ENCODE measurements at places on chromosomes 1 and 21.

DNA sequence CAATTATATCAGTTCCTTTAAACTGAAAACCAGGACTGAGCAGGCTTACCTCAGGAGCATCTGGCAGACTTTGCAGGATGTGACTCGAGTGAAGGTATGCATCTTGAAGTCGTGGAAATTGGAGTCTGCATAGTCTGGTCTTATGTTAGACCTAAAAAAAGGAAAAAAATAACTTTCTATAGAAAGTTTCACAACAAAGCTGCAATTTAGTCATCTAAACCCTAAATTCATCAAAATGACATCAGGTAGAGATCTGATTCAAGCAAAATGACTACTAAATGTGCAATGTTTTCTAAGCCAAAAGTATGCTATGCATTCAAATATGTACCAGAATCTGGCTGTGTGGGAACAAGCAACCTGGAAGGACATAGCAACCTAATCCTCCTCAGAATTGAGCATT is 260.1 kb downstream of the VAV3 start:
- DNase-seq: no peak

DNA sequence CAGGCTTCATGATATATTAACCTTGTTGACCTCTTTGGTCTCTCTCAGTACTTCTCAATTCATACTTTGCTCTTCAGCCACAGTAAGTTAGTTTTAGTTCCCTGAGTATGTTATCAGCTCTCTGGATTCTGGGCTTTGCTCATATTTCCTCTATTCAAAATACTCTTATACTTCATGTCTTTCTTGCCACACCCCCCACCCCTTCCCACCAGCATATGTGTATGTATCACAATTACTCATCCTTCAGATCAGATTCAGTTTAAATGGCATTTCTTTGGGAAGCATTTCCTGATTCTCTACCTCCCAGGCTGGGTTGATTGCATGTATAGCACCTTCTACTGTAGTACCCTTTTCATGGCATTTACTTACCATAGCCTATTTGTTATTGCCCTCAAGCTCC is 28.3 kb downstream of the SLC30A7 start:
- no peak for DNase-seq

DNA sequence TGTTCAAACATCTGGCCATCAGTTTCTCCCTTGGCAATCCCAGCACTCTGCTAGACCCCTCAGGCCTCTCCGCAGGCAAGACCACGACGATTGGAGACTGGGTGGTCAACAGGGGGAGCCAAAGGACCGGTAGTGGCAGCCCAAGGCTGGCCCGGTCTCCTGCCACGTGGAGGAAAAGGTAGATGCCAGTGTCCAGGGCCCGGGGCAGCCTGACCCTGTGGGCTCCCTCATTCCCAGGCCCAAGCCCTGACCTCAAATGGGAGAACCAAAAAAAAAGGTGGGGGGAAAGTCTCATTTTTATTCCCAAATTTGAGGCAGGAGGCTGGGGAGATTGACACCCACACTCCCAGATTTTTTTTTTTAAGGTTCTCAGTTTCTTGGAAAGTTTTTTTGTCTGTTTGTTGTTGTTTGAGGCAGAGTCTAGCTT is 24.8 kb downstream of the S100A6 start:
- DNase-seq: peak; percentile 93

GRCh38 chr1:212620293-212620692 is 11.7 kb downstream of the ATF3 start:
- DNase-seq: no peak

DNA sequence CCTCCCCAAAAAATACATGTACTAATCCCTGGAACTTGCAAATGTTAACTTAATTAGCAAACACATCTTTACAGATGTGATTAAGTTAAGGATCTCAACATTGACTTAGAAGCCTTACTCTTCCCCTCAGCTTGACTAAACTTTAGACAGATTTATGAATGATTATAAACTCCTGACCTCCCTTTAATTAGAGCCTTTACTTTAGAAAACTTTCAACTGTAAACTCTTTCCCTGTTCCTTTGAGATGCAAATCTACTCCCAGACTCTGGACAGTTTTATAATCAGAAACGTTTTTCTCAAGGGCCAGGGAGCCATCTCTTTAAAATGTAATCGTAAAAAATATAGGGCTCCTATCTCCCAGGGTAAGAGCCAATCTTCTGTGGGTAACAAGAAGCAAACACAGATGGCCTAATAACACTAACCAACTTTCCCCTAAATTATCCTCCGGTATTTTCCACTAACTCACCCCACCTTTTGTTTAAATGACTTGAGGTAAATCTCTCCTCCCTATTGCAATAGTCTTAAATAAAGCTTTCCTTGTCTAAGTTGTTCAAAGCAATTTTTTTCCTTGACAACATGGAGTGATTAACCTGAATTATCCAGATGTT is 284.1 kb downstream of the BRINP3 start:
- DNase-seq: no peak

- peak; percentile 59 for DNase-seq
These were observed 554.1 kb upstream of the OLFM3 start for GRCh38 chr1:102550729-102551384.

GRCh38 chr21:39071623-39072214 is 111.5 kb downstream of the PSMG1 start:
- DNase-seq: no peak

GRCh38 chr1:78871249-78871648 is 135.3 kb downstream of the ADGRL4 start:
- DNase-seq: no peak

DNA sequence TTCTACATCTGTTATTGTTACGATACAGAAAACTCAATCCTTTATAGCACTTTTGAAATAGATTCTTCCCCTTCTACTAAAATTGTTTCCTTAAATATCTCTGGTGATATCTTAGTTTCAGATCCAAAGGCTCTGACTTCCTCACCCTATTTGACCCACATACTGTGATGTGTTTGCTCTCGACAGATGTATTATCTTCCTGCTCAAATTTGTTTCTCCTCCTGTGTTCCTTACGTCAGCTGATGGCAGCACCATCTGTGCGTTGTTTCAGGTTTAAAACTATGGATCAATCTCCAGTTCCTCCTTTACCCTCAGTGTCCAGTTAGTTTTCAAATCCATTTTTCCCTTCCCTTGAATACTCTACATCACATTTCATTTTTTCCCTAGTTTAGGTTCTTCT is 274.4 kb downstream of the RYR2 start:
- no peak for DNase-seq

- DNase-seq: no peak
These were observed at the start of gene NHLH1 for GRCh38 chr1:160366731-160367515. Gene NHLH1 (plus strand): TSS chr1:160367071. CDS start chr1:160370732, 3,661 bp downstream.

- peak; percentile 93 for DNase-seq
These were observed 42.3 kb upstream of the NFASC start for GRCh38 chr1:204828352-204828850.

GRCh38 chr1:234620272-234621126 is 10.5 kb upstream of the IRF2BP2 start:
- no peak for DNase-seq

- no peak for DNase-seq
These were observed 3.9 kb upstream of the SFN start for GRCh38 chr1:26858891-26859640.

- no peak for DNase-seq
These were observed 20.5 kb downstream of the MRPL39 start for GRCh38 chr21:25586791-25587190.

DNA sequence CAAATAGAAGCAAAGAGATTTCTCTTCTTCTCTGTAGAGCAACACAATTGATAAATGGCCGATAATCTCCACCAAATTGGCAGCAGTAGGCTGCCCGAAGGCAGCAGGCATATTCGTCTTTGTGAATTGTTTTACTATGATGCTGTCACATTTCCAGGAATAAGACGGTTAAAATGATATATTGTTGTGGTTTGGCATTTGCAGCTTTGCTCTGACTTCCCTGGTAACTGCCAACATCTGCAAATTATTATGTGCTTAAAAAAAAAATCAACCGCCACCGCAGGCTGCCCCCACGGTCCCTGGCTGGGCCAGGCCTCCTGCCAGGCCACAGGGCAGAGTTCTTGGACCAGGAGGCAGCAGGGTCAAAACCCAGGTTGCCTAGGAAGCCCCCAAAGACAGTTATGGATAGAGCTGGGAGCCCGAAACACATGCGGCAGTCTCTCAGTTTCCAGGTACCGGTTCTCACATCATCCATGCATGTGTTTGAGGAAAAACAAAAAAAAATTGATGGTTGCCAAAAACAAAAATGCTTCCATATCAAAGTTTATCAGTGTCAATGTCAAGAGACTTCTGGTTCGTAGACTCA is 179.3 kb downstream of the ETS2 start:
- DNase-seq: no peak

- no peak for DNase-seq
These were observed 9.7 kb upstream of the THEM4 start for GRCh38 chr1:151918819-151919610.

GRCh38 chr1:175167861-175168260 is 24.7 kb downstream of the KIAA0040 start:
- DNase-seq: no peak

GRCh38 chr1:177650947-177651346 is 318.9 kb downstream of the SEC16B start:
- DNase-seq: no peak

DNA sequence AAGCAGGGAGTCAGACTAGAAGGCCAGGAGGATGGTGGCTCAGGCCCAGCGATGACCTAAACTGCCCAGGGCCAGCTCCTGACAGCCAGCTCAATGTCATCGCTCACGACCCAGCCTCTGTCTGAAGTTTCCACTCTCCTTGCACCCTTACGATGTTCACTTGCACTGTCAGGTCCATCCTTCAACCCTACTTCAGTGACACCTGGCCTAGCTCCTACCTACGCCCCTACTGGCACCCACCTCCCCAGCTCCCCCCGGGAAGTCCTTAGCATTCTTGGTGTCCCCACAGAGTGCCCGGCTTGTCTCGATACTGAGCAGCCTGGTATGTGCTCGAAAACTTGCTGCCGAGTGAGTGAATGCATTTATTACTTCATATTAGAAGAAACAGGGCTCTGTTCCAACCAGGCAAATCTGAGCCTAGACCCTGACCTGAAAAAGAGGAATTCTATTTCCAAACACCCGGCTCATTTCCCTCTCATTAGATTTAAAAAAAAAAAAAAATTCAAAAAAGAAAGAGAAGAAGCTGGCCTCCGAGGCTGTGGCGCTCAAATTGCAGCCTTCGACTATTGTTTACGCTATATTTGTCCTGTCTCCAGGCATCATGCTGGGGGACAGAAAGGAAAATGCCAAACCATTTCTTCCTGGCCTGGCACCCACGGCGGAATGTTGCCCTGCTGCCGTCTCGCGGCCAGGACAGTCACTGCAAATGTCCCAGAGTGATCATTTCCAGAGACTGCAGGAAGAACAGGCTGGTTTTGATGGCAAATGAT is 29.8 kb upstream of the LRRC38 start:
- DNase-seq: no peak

- DNase-seq: no peak
These were observed 17.8 kb upstream of the PTGFR start for GRCh38 chr1:78472851-78473496.

GRCh38 chr1:85984636-85985035 is 171.9 kb downstream of the COL24A1 start:
- no peak for DNase-seq

- DNase-seq: no peak
These were observed 23.7 kb downstream of the ARHGEF16 start for GRCh38 chr1:3478187-3478586.

DNA sequence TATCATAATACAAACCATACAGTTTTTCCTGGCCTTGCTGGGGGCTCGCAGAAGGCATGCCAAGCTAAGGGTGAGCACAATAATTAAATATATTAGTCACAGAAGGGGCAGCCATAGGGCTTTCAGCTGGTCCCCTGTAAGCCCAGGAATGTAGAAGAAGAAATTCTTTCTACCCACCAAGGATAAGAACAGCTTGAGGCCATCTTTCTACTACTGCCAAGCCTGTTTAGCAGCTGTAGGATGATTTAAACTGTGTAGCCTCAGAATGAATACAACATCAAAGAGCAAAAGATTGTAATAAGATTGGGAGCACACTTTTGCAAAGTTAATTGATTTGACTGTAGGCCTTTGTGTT is 171.5 kb downstream of the LRRC7 start:
- DNase-seq: no peak

GRCh38 chr1:156198831-156199349 is 5.0 kb downstream of the SLC25A44 start:
- no peak for DNase-seq

DNA sequence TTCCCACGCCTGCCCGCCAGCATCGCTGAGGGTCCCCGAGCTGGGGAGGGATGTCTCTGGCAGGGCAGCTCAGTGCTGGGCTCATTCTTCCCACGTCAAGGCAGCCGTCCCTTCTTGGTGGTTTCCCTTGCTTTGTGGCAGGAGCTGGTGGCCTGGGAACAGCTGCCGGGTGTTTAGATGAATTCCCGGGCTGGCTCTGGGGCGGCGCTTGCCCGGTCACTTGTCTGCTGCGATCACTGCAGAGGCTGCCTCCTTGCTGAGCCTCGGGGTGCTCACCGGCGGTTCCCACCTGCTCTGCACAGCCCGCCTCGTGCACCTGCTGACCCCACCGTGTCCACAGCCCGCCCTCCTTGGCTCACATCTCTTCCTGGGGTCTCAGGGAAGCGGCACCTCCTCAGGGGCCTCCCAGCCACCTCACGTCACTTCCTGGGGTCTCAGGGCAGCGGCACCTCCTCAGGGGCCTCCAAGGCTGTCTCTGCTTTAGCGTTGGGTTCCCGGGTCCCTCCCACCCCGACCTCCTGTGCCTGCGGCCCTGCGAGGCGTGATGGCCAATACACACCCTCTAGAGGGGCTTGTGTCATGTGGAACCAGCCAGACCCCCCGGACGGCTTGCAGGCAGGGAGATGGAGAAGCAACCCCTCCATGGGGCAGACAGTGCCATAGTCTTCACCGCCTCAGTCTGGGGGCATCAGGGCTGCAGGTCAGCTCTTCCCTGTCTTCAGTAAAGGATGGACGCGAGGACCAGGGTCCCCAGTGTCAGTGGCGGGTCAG is 13.5 kb downstream of the COL18A1 start:
- no peak for DNase-seq

DNA sequence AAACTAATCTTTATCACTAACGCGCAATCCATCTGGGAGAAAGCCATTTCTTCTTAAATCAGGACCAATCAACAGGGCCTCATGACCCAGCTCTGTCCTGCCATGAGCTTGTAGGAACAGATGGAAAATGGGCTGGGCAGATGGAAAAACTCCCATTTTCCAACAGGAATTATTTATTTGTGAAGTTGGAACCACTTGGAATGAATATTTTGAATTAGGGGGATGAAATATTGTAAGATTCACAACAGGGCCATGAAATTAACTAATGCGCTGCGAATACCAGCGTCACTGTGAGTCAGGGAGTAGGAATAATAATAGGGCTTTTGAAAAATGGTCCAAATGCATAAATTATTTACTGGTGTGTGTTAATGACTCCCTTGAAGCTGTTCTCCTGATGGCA is 53.1 kb upstream of the CYP2J2 start:
- no peak for DNase-seq

- no peak for DNase-seq
These were observed 2.5 kb downstream of the DNMT3L start for GRCh38 chr21:44259082-44259705.
